Chondrocyte (in vitro differentiated cells): ENCODE measurements at places on chromosomes 5 and 9.

DNA sequence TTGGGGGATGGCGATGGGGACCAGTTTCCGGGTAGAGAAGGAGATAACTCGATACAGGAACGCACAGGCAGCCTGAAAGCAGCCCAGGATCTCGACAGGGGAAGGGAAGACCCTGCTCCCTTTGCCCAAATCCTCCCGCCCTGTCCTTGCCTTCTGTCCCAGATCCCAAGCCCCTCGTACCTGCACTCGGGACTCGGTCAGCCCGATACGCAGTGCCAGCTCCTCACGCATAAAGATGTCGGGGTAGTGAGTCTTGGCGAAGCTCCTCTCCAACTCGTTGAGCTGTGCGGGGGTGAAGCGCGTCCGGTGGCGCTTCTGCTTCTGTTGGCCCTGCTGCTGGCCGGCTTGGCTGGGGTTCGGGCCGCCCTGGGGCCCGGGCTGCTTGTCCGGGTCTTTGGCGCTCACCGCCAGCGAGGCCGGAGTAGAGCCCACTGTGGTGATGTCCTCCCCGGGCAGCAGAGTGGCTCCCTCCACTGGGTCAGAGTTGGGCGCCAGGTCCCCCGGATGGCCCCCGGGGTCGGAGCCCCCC, 1.8 kb downstream of the OTP start:
- no peak for DNase-seq

GRCh38 chr9:70422371-70423043, 8.1 kb upstream of the KLF9 start:
- DNase-seq: no peak

- no peak for DNase-seq
Observed at GRCh38 chr5:102608414-102608813, 109.6 kb upstream of the SLCO6A1 start.

DNA sequence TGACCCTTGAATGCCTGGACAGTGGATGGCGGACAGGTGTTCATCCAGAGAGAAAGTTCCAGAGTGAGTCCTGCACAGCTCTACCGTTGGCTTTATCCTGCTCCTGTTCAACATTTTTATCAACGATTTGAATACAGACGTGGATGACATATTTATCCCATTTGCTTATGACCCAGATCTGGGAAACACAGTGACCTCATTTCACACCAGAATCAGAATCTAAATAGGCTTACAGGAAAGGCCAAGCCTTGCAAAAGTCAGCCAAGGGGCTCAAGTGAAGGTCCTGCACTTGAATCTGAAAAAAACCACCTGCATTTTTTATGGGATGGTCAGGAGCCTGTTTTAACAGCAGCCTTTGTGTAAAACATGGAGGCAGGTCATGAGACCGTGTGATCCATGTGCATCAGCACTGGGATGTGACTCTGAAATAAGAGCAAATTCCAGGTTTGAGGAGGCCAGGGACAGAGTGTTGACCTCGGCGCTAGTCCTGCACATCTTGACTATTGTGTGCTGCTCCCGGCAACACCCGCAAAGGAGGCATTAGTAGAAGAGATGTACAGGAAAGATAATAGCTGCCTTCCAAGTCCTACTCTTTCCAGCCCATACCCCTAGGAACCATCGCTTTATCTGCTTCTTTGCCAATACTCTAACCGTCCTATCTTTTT, 18.5 kb downstream of the PDZD2 start:
- DNase-seq: no peak

- DNase-seq: no peak
Observed at GRCh38 chr9:109269081-109269480, 51.8 kb downstream of the EPB41L4B start.

DNA sequence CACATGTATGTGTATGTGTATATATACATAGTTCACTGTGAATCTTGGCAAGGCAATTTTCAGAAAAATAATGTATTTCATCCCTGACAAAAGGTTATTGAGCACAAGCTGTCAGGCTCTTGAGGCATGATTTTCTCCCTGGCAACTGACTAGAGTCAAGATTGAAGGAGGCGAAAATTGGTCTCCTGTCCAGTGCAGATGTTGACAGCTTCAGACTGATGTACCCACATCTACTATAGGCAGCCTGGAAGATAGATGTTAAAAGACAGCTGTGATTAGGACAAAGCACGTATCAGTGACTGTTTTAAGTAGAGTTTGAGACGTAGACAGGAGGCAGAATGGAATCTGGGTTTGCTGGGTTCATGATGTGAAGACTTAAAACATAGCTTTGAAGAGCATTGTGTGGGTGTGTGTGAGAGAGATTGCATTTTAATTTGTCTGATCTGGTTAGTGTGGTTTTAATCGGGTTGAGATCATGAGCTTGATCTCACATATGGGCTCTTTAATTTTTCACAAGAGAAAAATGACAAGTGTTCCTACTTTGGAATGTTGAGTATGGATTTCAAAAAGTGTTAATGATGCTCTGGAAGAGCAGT, 39.1 kb downstream of the CTNNA1 start:
- DNase-seq: no peak

DNA sequence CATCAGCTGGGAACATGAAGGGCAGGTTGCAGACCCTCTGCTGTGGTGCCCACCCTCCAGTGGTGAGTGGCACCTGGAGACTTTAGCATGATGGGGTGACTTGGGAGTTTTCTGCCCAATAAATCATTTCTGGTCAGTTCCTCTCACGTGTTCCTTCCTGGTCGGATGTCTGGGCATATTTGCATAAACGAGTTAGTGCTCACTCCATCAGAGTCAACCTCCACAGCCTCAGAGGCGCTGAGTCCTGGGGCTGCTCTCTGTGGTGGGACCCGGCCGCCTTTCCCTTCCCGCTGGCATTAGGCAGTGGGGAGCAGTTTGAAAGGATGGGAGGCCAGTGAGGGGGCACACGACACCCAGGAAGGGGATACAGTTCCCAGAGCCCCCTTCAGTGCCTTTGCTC, 114.0 kb upstream of the FCN2 start:
- DNase-seq: no peak

- DNase-seq: no peak
Observed at GRCh38 chr9:95572381-95573151, 55.8 kb upstream of the PTCH1 start.

DNA sequence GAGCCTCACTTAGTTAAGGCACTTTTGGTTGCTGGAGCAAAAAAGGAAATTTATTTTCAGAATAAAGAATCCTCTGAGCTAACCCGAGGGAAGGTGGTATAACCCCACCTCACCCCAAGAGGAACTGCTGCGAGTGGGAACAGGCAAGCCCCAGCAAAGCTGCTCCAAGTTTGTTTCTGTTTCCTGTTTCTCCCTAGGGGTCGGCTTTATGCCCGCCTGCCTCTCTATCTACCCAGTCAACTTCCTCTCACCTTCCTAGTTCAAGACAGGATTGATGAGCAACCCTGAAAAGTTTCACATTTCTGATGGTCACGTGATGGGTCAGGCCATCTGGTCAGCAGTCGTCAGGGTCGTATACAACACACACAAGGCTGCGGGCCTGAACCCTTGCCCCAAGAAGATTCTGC, 31.1 kb downstream of the TRIO start:
- DNase-seq: no peak

DNA sequence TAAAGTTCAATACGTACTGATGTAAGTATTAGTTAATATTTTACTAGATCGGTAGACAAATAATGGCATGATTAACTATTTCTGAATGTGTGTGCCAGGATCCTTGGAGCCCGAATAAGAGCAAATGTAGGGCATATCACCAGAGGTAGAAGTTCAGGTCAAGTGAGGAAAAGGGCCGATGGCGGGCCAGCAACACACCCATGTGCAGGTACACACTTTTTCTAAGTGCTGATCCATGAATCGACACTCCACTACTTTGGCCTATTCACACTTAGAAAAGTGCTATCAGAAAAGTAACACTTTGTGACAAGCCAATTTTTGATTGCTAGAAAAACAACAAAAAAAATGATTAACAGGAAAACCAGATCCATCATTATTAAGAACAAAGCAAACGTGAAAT, 150.3 kb downstream of the AUH start:
- DNase-seq: no peak

DNA sequence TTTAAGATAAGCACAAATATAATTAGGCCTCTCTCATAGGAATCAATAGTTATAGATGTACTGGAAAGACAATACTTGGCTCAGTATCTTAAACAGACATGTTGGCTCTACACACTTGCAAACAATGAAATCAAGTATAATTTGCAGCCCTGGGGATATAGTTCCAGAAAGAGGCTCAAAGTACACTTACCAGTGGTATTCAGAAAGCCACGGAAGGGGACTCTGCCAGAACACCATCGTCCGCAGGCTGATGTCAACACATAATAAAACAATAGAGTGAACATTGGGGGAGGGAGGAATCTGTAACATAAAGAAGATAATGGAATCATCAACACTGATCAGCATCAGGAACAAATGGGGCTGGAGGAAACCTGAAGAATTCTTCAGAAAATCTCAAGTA, 31.2 kb upstream of the EBF1 start:
- DNase-seq: no peak

DNA sequence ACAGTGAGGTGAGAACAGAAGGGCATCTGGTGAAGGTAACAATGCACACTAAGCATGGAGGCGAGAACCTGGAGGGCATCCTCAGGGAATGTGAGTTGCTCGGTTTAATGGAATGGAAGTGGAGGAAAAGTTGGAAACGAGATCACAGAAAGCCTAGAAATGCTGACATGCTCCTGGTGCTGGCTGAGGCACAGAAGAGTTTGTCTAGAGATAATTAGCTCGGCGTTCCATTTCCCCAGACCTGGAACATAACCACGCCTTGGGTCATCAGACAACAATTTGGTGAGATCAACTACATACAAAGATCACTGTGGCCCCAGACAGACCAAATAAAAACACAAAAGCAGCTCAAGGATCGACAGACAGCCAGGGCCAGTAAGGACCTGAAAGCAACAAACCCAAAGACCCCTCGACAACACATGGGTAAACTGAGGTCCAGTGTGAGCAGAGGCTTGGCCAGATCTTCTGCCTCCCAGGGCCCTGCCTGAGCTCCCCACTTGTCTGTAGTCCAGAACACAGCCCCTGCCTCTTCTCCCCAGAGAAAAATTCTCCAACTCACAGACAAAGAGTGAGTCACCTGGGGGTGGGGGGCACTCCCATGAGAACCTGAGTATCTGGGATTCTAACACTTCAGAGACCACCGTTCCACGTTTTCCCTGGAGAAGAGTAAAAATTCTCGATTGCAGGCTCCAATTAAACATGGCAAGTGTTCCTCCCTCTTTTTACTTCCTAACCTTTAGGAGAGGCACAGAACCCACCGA, 52.5 kb downstream of the SHB start:
- DNase-seq: no peak
